ENCODE measurements at places on chromosomes 7 and 10. TPM values are rescaled to one million over a fixed set of nuclear protein-coding genes. Genes with fewer than 3 reads are reported as not detected.

The AKR1D1 gene
- total RNA-seq, result not detected

The WNT16 gene
- total RNA-seq, result under 0.01 TPM

GRCh38 chr10:99316374-99316773 lies 12.8 kb upstream of the CNNM1 start:
- DNase-seq, result no peak

The CHN2 gene
- 6.7 TPM for total RNA-seq

DNA sequence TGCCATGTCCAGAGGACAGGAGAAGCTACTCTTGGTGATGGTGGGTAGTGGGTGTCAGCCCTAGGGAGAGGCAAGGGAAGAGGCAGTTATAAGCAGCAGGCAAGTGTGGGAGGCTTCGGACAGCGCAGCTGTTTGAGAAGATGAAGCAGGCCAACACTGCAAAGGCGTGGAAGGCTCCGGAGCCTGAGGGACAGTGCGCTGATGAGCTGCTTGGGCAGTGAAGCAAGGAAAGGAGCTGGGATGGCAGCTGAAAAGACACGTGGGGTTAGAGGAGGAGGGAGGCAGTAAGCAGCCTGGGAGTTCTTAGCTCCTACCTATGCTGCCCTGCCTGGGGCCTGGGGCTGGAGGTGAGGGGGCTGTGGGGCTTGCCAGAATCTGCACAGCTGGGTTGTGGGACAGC lies 50.1 kb upstream of the CRTAC1 start:
- no peak for DNase-seq

The NPFFR1 gene
- under 0.01 TPM for total RNA-seq

- no peak for DNase-seq
Measured at GRCh38 chr7:23218196-23218595, 28.4 kb upstream of the GPNMB start.

GRCh38 chr10:88804083-88804812 lies 1.7 kb downstream of the LIPM start:
- no peak for DNase-seq

GRCh38 chr10:104057717-104058116 lies 28.0 kb downstream of the COL17A1 start:
- DNase-seq, result no peak

- peak; percentile 14 for DNase-seq
Measured at GRCh38 chr7:79298145-79298760, 155.2 kb downstream of the MAGI2 start.

The MYH16 gene
- total RNA-seq, result not detected

DNA sequence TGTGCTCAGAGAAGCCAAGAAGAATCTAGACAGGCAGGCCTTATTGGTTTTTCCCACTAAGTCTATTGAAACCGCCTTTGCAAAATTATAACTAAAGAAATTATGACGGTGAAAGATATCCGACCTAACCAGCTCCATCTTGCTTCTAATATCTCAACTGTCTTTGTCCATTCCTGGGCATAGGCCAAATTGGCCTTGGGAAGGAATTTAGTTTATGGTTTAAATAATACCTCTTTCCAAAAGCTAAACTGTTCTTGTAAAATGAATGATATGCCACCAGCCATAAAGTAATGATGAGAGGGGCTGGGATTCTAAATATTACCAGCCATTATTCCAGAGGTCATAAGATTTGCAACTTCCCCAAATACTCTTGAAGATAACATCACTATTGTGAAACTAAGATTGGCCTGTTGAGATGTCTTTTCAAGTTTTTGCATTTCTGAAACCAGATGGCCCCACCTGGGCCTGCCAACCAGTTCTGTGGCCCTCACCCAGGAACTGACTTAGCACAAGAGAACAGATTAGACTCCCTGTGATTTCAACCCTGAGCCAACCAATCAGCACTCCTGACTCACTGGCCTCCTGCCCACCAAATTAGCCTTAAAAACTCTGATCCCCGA lies 41.2 kb upstream of the SLC35G1 start:
- DNase-seq, result no peak

DNA sequence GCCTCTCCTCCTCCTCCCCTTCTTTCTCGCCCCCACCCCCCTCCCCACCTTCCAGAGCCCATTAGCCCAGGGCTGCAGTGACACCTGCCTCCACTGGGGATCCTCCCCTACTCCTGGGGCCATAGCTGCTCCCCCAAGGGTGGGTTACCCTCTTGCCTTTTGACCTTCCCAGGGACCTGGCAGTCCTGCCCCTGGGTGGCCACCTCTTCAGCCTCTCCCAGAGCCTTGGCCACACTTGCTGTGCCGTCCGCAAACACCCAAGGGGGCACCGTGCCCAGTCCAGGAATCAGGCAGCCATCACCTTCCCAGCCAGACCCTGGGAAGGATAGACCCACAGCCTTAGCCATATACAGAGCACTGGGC lies 19.8 kb upstream of the CLDN4 start:
- no peak for DNase-seq

The SFRP4 gene
- 0.27 TPM for total RNA-seq

GRCh38 chr7:13879994-13880686 lies 109.3 kb downstream of the ETV1 start:
- DNase-seq, result no peak

Data from hematopoietic multipotent progenitor cell (in vitro differentiated cells).